ENCODE measurements at places on chromosomes 16 and 17.

DNA sequence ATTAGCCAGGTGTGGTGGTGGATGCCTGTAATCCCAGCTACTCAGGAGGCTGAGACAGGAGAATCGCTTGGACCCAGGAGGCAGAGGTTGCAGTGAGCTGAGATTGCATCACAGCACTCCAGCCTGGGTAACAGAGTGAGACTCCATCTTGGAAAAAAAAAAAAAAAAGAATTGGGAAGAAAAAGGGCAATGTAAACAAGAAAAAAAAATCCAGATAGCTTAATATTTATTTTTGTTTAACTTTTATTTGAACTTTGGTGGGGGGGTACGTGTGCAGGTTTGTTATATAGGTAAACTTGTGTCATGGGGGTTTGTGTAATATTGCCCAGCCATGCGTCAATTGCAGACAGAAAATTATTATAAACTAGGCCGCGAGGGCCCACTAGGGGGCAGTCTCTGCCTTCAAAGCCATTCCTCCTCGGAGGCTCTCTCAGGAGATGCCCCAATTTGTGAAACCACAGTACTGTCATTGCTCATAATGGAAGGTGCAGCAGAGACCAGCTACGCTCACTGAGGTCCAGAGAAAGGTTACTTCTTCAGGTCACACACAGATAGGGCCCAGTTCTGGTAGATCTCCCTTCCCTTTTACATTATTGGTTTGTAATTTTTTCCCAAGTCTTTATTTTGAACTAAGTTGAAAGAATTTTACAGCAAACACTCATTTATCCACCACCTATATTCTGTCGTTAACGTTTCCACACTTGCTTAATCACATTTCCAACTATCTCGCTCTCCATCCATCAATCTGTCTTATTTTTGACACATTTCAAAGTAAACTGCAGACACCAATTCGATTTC, 206.2 kb downstream of the PRKCB start:
- peak; percentile 67 for DNase-seq

DNA sequence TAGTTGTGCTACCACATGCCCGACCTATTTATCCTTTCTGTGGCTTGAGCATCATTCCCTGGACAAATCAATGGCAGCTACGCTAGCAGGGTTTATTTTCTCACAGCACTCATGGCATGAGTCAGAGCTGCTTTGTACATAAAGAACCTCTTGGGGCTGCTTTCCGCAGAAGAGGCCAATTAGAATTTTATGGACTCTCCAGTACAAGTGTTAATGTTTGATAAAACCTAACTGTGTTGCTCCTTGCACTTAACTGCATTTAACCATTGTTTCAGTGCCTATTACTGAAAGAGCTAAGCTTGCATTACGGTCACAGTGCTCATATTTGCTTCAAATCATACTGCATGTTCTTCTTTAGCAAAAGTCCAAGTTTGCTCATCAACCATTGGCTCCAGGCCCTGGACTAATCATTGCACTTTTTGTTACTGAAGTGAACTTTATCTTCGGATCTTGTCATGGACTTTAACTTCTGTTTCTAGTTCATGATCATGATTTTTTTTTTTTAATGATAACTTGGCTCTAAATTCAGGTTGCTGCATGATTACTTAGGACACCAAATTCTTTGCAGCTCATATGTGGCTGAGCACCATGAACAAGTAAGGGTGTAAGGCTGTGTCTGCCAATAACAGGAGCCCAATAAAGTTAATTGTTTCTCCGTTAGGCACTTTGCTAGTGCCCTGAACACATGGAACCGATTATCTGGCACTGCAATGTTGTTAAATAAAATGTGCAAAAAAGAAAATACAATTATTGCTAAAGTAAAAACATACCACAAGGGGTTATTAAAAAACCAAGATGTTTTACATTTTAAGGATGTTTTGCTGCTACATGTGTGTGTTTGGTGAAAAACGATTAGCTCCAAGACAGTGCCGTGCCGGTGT, 492.2 kb downstream of the KCNJ2 start:
- DNase-seq = peak; percentile 47

GRCh38 chr16:69334696-69335095, 4.3 kb upstream of the PDF start:
- DNase-seq = no peak

- DNase-seq = no peak
Observed at GRCh38 chr16:9409560-9410493, 318.4 kb downstream of the HAPSTR1 start.

DNA sequence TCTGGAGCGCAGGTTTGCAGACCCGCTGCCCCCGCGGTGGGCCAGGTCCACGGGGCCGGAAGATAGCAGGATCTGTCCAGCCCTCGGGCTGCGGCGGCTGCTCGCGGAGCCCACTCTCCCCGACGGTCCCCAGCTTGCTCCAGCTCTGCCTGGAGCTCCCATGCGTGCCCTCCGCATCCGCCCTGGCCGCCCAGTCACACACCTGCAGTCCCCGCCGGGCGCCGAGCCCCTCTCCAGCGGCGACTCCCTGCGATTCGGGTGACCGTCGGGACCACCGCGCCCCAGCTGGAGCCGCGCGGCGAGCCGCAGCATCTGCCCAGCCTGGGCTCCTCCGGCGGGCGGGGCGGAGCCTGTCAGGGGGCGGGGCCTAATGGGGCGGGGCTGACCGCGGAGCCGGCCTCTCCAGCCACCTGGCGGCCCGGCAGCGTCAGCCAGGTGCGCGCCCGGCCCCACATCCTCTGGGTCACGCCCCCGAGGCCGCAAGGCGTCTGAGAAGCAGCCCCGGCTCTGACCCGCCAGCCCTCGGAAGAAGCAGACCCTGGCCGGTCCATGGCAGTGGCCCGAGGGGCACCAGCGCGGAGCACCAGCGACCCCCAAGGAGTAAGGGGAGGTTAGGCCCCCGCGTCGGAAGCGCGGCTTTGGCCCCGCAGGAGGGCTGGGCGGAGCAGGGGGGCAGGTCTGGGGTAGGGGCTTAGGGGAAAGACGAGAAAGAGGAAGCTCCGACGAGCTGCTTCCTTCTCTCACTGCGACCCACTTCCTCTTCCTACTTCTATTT, at the start of gene PIK3R5:
TSS of gene PIK3R5 (minus strand) at position 314 of the 775 bp plus-strand sequence. CDS start 54,213 bp downstream, outside the sequence.
- no peak for DNase-seq

GRCh38 chr16:24087891-24088410, 168.2 kb upstream of the CACNG3 start:
- DNase-seq = no peak

DNA sequence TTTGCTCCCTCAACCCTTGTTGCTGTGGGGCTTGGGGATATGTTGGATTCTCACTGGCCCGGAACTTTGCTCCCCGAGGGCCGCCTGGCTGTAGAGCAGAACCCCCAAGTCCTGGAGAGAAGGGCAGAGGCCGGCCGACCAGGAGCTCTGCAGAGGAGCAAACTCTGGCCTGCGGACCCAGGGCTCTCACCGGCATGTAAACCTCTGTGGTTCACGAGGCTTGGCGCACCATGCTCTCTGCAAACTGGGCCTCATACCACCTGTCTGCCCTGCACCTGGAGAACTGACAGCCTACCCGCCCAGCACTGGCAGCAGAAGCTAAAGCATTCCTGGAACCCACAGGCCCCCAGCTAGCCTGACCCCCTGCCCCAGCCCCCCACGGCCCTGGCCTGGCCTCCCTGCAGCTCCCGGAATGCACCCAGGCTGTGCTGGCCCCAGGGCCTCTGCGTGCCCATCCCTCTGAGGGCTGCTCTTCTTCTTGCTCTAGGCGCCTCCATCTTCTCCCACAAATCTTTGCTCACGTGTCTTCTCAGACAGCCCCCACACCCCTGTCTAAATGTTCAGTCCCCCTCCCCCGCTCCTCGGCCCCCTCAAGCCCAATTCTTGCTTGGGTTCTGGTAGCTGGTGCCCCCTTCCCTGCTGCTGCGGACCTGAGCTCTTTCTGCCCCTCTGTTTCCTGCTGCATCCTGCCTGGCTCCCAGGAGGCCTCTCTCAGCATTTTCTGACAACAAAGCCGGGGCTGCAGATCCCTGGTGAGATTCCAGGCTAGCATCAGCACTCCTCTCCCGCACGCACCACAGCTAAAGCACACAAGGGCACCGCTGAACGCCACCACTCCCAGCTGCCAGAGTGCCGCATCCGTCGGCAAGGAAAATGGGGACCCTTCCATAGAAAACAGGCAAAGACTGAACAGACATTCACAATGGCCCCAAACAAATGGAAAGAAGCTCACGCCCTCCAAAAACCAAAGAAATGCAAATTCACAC, 23.3 kb downstream of the ACTG1 start:
- DNase-seq = no peak

GRCh38 chr17:29847118-29847517, 82.9 kb downstream of the SSH2 start:
- DNase-seq = no peak

GRCh38 chr16:19240494-19240893, 45.0 kb upstream of the CLEC19A start:
- DNase-seq = no peak

- no peak for DNase-seq
Observed at GRCh38 chr17:80855948-80856862, 135.4 kb upstream of the CHMP6 start.
